Activated CD8-positive, alpha-beta memory T cell treated with anti-CD3 and anti-CD28 coated beads for 1 hour (primary cell): ENCODE measurements at places on chromosomes 16 and 17.

- no peak for DNase-seq
These were observed 12.0 kb downstream of the SP2 start for GRCh38 chr17:47907932-47908562.

DNA sequence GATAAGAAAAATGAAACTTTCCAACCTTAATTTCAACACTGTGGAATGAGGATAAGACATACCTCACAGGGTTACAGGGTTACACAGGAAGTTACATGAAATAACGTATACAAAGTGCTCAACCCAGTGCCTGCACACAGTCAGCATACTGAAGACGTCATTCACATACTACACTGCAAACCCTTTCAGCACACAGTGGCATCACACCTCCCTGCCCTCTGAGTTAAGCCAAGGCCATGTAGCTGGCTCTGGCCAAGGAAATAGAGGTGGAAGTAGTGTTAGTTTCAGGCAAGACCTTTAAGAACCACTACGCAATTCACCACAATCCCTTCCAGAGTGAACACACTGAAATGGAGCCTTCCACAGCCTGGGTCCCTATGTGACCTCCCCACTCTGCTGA, 46.6 kb upstream of the GSG1L start:
- DNase-seq = no peak

DNA sequence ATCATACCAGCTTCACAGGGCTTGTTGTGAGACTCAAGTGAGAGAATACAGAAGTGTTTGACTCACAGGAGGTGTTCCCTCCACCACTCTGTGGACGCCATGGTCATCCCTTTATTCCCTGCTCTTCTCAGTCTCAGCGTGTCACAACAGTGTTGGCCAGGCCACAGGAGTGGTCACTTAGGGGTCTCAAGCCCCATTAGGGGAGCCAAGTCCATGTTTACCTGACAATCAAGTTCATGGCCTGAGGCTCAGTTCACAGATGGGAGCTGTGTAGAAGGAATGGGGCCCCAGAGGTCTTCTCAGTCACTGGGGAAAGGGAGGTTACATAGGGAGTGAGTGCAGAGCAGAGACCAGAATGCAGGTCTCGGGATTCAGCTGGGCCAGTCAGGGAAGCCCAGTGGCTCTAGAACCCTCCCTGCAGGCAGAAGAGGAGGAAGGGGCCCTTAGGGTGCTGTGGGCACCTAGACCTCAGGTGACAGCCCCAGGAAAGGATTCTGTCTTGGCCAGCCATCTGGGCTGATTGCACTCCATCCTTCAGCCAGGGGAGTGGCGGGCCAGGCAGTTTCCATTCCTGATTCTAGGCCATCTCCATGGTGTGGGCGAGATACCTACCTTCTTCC, 9.5 kb upstream of the CENPT start:
- no peak for DNase-seq

GRCh38 chr16:53018834-53019416, 33.8 kb downstream of the CHD9NB start:
- no peak for DNase-seq

DNA sequence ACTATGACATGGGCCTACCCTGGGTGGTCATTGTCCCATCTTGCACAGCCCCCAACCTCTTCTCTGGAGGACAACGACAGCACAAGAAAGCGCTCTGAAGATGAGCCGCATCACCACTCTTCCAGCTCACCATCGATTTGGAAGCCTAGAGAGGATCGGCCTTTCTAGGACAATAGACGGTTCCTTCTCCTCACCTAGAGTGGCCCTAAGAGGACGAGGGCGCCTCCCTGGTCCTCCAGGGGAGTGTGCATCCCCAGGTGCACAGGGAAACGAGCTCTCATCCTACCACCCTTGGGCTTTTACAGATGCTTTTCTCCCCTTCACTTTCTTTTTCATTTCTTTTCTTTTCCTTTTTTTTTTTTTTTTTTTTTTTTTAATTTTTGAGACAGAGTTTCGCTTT, 20.3 kb upstream of the SLC52A1 start:
- DNase-seq = no peak

- DNase-seq = no peak
These were observed 91.8 kb upstream of the TMEM132E start for GRCh38 chr17:34487626-34488025.

- DNase-seq = no peak
These were observed 94.5 kb downstream of the METRNL start for GRCh38 chr17:83173914-83174361.

DNA sequence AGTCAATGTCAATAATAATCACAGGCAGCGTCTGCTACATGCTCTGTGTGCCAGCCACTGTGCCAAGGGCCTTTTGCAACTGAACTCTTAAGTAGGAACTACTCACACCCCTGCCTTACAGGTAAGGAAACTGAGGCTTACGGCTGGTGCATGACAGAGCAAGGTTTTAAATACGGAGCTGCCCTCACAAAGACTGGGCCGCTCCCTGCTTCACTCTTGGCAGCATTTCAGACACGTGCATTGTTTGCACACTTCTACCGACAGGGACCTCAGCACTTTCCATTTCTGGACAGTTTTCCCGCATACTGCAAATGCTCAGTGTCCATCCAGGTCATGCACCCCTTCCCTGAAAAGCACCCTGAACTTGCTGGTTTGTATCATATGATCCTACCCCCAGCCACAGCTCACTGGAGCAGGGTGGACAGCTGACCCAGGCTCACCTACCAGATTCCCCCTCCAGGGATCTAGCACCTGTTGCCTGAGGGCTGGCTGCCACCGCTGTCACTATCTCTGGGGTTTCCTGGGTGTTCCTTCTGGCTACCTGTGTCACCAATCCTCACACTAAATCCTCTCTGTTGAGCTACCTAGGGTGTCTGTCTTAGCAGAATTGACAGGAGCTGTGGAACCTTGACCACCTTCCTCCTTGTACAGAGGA, 142.9 kb downstream of the C16orf78 start:
- no peak for DNase-seq

DNA sequence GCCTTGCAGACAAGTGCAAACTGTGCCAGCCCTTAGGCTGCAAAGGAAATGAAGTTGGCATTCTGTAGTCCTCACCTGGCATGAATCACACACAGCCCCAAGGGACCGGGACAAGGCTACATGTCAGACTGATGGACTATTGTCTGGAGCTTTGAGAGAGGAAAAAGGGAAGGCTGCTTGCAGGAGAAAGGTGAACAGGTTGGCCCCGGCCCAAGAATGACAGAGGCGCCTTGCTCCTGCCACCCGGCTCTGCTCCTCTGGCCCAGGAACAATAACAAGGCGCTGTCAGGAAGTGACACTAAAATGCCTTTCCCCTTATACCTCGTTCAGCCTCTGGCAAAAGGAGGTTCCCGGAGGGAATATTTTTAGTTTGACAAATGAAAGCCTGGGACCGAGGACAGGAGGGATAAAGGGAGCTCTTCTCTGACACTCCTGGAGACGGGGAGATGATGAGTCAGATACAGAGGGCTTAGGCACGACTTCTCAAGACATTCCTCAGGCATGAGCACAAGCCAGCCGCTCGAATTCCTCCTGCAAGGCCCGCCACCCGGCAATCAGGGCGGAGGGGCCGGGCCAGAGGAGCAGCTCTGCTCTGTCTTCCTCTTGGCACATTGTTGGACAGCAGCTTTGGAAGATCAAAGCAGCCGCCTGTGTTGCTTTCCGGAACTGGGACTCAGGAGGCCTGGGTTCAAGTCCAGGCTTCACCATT, 105.8 kb downstream of the NOG start:
- DNase-seq = no peak
